Activated naive CD4-positive, alpha-beta T cell (primary cell): ENCODE measurements at places on chromosomes 6 and 20.

- no peak for DNase-seq
Observed at GRCh38 chr6:12286373-12287110, 3.6 kb upstream of the EDN1 start.

GRCh38 chr6:166244353-166245045, 63.7 kb downstream of the PRR18 start:
- no peak for DNase-seq

DNA sequence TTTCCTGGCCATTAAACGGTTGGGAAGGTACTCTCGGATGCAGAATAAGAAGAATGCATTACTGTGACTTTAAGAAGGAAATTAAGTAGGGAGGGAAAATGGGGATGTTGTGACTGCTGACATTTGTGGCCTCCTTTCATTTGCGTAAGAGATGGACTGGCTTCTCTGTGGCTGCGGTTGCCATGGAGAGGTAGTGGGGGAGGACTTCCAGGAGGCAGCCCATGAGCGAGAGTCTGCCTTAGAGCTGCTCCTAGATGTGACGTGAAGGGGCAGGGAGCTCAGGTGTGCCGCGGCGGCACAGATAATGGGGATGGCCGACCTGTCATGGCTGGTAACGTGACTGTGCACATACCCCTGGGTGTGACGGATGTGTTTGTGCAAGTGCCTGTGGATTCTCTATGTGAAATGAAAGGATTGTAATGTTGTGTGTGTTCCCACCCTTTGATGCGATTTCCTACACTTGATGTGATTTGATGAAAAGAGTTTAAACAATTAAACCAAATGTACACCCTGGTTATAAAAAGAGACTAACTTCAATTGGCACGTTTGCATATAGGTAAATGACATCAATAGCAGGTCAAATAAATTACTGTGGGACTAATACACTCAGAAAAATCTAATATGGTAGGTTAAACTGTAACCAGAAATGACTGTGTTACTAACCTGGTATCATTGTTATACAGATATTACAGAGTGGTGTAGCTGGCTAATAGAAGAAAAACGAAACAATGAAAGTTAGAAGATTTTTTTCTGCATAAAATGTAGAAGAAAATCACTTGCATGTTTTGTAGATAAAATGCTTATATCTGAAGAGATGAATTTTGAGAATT, 48.9 kb downstream of the HIVEP1 start:
- DNase-seq: no peak

GRCh38 chr6:21327326-21328112, 266.0 kb upstream of the SOX4 start:
- no peak for DNase-seq

DNA sequence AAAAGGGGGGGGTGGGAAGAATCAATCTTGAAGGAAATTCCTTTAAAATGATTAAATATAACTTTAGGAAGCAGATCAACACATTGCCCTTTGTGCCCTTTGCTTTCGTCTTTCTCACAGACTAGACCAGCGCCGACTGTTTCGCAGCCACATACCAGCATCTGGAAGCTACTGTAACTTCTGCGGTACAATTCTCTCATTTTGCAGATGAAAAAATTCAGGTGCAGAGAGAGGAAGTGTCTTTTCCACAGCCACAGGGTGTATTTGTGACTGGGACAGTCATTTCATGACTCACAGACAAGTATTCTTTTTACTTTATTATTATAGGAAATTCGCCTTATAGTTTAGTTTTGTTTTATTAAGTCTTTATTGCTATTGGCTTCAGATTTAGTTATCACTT, 84.2 kb downstream of the UST start:
- no peak for DNase-seq

DNA sequence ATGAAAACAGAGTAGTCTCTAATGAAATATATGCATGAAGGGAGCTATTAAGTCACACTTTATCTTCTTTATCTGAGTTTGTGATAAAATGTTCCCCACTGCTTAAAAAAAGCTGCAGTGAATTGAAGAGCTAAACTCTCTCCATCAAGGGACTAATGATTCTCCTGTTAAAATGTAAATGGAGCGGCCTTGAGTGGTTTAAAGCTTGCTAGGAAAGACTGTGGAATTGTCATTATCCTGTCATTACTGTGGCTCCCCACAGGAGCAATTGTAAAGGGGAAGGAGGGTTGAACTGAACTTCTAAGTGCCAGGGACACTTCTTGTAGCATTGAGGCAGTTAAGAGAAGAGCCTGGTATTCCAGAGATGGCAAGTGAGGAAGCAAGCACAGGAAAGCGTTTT, 17.3 kb upstream of the CNR1 start:
- DNase-seq: no peak

GRCh38 chr6:66051812-66052211, 344.8 kb upstream of the EYS start:
- no peak for DNase-seq

- no peak for DNase-seq
Observed at GRCh38 chr20:9689041-9689440, 149.8 kb downstream of the PAK5 start.

GRCh38 chr20:37914672-37915433, 11.9 kb downstream of the VSTM2L start:
- DNase-seq: no peak

- no peak for DNase-seq
Observed at GRCh38 chr6:161029195-161029809, 37.7 kb downstream of the MAP3K4 start.

DNA sequence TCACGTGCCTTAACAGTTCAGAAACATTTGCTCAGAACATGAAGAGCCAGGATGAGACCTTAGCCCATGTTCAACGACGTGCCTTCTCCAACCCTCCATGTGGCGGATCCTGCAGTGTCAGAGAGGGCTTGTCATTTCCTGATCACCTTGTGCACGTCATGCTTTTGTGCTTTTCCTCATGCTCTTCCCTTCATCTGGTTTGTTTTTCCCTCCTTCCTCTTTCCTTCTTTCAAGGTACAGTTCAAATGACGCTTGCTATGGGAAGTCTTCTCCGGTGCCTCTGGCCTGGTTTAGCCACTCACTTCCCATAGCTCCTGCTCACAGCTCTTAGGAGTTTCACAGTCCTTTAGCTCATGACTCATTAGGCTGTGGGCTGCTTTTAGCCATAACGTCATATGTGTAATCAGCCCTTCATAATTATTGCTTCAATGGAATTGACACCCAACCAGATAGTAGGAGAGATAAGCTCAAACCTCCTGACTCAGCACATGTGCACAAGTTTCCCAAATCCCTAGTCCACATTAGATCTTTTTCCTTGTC, 102.7 kb upstream of the CNKSR3 start:
- DNase-seq: no peak

GRCh38 chr6:143262859-143263258, 187.6 kb downstream of the ADAT2 start:
- no peak for DNase-seq

DNA sequence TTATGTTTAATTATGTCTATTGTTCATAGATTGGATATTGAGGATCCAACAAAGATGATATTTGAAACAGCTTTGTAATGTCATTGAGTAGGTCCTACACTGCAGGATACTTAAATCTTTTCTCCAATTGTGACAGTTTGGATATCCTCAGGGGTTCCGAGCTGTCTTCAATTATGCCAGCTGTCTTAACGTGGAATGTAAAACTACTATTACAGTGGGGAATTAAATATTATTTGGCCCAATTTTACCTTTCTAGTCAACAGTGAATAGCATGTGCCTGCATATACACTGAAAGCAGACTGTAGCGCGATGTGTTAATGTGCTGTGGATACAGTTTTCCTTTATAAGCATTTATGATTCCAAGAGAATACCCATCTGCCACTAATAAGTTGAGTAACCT, 156.9 kb downstream of the GRIK2 start:
- DNase-seq: no peak

GRCh38 chr20:23880417-23880816, 869 bp upstream of the CST5 start:
- no peak for DNase-seq

- no peak for DNase-seq
Observed at GRCh38 chr6:169420912-169421543, 167.4 kb upstream of the THBS2 start.

DNA sequence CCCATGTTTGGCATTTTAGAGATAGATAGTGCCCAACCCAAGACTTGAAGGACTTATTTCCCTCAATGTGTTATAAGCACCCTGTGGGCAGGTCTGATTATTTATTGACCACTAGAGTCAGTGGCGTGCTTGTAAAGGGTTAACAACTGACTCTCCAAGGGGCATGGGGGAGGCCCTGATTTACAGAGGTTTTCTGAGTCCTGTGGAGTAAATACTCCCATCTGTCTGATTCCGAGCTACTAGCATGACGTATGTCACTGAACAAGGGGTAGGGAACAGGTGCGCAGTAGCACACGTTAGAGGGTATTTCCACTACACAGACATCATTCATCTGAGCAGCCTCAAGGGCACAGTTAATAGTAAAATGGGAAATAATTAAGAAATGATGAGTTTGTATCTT, 17.4 kb upstream of the TRAM2 start:
- no peak for DNase-seq

GRCh38 chr6:7424967-7425807, 35.6 kb downstream of the RIOK1 start:
- DNase-seq: no peak

- DNase-seq: no peak
Observed at GRCh38 chr6:166970091-166970490, 13.7 kb upstream of the RNASET2 start.

DNA sequence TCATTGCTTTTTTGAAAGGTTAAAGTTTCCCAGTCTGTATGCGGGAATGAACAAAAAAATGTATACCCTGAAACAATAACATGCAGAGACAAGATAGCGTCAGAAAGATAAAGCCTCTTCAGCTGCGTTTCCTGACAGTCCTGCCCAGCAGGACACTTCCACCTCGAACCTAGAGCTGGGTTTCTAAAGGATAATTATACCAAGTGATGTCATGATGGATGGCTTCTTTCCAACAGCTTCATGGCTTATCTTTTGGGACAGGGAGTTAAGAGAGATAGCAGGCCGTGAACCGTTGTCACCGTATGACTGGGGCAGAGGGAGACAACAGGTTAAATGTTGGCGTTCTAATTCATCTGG, 267.6 kb upstream of the SGK1 start:
- DNase-seq: no peak

DNA sequence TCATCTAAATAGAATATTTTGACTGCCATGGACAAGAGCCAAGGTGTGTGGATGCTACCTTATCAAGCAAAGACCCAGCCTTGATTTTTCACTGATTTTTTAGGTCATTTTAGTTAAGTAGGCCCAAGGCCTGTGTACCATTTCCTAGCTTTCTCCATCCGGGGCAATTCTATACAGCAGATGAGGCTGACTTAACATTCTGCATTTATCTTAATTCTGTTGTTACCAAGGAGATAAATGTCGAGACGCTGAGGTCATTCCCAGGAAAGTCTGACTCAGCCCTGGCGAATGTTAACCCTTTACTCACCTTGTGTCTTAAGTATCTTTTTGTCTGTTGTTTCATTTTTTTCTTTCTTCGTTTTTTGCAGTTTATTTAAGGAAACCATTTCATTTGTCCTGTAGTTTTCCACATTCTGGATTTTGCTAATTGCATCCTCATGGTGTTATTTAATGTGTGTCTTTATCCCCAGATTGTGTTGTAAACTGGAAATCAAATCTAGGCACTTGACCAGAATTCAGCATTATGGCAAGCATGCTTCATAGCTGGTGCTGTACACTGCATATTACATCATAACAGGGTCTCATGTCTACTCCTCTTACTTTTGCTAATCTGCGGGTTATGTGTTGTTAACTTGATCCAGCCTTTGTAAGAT, 277.0 kb downstream of the CDKAL1 start:
- no peak for DNase-seq

- no peak for DNase-seq
Observed at GRCh38 chr6:141103246-141103645, 1029.5 kb upstream of the GJE1 start.

DNA sequence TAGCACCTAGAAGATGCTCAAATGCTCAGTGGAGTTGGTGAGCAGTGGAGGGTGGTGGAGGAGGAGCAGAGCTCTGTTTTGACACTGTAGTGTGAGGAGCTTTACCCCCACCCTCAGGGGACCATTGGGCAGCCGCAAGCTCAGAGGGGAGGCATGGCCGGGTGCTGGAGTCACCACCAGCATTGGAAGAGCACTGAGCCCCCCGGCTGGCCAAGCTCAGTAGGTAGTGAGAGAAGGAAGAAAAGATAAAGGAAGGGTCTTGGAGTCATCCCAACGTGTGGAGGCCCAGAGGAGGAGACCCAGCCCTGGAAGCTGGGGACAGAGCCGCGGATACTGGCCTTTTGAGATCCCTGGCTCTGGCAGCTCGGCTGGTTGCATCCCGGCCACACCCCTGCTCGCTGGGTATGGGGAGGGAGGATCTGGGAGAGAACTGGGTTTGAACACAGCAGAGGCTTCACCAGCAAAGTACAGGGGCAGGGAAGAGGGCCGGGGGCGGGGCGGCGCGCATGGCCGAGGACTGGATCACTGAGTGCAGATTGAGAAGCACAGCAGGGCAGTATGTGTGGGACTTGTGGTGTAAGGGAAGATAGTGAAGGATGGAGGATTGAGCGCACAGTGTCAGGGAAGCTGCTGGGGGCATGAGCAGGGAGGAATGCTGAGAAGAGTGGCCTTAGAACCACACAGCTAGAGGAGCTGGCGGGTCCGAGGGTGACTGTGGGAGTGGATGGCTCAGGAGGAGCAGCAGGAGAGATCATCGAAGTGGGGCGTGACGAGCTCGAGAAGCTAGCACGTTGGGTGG, 24.4 kb downstream of the SYNDIG1 start:
- DNase-seq: no peak

- no peak for DNase-seq
Observed at GRCh38 chr20:62959998-62960436, 7.5 kb downstream of the SLC17A9 start.

GRCh38 chr6:124294574-124295200, 491.0 kb downstream of the NKAIN2 start:
- DNase-seq: no peak

- DNase-seq: no peak
Observed at GRCh38 chr6:5766260-5766659, 240.5 kb downstream of the NRN1 start.

- no peak for DNase-seq
Observed at GRCh38 chr6:88666901-88667300, 296.5 kb downstream of the RNGTT start.

GRCh38 chr6:160362556-160362955, 14.4 kb downstream of the SLC22A3 start:
- DNase-seq: no peak

GRCh38 chr6:132569170-132569569, 952 bp upstream of the TAAR6 start:
- no peak for DNase-seq

DNA sequence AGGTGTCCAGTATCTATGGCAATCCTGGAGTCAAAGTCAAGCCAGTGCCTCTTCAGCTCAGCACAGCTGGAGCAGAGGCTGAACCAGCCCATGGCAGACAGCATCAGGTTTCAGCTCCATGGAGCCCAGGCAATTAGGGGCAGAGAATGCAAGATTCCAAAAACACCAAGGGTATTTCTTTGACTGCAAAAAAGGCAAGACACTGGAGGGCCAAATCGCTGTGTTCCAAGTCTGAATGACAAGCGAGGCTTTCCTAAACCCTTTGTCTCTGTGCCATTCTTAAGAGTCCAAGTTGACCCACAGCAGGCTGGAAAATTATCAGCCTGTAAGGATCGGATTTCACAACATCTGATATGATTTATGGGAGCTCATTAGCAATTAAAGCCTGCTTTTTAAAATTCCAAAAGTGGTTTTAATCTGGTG, 49.7 kb upstream of the TGM3 start:
- no peak for DNase-seq
